ENCODE measurements at places on chromosomes 11 and 22. TPM values are rescaled to one million over a fixed set of nuclear protein-coding genes. Genes with fewer than 3 reads are reported as not detected.

Gene MUC2
- 0.05 TPM for polyA plus RNA-seq

Gene OOSP1
- not detected for polyA plus RNA-seq

Gene GDPD4
- polyA plus RNA-seq, result 0.26 TPM

Gene CD3E
- polyA plus RNA-seq, result 0.50 TPM

Gene FOLH1
- polyA plus RNA-seq, result 1.3 TPM

Gene EHD1
- 133 TPM for polyA plus RNA-seq

Gene MOGAT2
- polyA plus RNA-seq, result not detected

Gene FXYD2
- polyA plus RNA-seq, result 2.2 TPM

Gene H19
- polyA plus RNA-seq, result 14,324 TPM

Gene VEGFB
- 101 TPM for polyA plus RNA-seq

Gene IL18
- 0.68 TPM for polyA plus RNA-seq

Gene CHADL
- 4.9 TPM for polyA plus RNA-seq

Gene CCDC188
- 1.8 TPM for polyA plus RNA-seq

Gene OSBP
- polyA plus RNA-seq, result 63.3 TPM

Gene PKNOX2
- polyA plus RNA-seq, result 31.3 TPM

Gene INS
- polyA plus RNA-seq, result not detected

Gene ANGPTL5
- not detected for polyA plus RNA-seq

Gene RNF121
- polyA plus RNA-seq, result 22.8 TPM

Gene SMC1B
- polyA plus RNA-seq, result 0.06 TPM

Gene PRR33
- polyA plus RNA-seq, result 7.2 TPM

Gene LRRC10B
- not detected for polyA plus RNA-seq

Gene GLYATL2
- 1.1 TPM for polyA plus RNA-seq
